ENCODE measurements at places on chromosomes 7 and 10.
A peak's percentile ranks its signal among the peaks of the same experiment; 100 is the strongest.

DNA sequence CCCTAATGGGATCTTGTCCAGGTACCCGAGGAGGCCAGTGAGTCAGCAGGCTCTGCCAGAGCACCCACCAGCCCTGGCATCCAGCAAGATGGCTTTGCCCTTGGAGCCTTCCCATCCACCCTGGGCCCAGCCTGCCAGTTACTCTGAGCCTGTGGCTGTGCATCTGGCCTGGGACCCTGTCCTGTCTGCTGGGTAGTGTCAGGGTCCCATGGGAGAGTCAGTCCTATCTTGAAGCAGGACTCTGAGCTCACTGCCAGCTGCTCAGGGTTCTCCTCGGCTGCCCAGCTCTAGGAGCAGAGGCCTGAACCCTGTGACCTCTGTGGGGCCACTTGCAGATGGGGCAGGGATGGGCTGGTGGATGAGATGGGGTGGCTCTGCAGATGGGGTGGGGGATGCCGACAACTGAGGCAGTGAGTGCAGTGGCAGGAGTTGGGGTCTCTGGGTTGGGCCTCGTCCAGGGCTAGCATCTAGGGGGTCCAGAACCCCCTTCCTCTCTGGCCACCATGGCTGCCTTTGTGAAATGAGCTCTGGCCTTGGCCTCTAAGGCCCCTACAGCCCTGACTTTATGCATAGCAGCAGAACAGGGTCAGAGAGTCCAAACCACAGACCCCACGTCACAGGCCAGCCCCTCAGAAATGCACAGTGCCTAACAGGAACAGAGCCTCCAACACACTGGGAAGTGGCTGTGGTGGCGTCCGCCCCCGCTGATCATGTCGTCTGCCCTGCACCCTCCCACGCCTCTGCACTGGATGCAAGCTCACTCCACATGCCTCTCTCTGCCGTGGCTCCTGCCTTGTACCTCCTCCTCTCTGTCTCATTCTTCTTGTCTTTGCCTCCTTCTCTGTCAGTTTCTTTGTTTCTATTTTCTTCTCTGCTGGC, 88.1 kb upstream of the RET start:
- DNase-seq: no peak

GRCh38 chr10:113038183-113038582, 88.1 kb downstream of the TCF7L2 start:
- DNase-seq: no peak

DNA sequence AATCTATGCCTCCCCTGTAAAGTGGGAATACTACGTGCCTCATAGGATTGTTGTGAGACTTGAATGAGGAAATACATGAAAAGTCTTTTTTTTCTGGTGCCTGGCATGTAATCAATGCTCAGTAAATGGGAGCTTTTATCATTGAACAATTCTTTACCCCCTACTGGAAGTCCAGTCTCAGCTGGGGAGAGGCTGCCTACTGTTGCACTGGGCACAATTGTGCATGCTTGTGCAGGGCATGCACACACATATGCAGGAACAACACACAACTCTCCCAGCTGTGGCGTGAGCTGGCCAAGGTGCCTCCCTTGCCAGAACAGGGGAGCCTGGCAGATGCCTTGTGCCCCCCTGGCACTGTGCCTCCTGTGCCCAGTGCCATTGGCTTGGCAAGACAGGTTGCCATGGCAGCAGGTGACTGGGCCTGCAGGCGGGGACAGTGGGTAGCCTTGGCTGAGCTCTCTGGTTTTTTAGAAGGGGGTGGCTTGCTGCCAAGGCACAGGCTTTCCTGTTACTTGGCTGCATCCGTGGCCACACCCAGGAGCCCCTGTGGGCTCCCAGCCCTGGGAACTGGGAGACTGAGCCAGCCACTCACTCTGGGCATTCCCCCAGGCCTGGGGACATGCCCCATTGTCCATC, 16.1 kb upstream of the PALD1 start:
- no peak for DNase-seq

- no peak for DNase-seq
These were observed 779 bp upstream of the KIF5B start for GRCh38 chr10:32057036-32057372.

DNA sequence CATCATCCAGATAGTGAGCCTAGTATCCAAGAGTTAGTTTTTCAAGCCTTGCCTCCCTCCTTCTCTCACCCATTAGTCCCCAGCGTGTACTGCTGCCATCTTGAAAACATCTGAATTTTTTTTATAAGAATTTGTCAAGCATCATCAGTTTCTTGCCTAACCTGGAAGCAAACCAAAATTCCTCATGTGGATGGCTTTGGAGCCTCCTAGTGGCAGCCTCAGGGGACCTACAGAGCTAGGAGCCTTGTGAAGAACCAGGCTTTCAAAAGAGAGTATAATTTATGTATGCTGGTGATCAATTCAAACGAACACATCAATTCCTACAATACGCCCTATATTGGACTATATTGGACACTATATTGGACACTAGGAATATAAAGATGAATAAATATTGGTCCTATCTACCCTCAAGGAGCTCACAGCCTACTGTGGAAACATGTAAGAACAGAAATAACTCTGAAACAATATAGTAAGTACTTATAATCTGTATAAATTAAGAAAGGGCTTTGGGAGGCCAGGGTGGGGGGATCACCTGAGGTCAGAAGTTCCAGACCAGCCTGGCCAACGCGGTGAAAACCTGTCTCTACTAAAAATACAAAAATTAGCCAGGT, 63.4 kb downstream of the HPSE2 start:
- DNase-seq: peak; percentile 52

DNA sequence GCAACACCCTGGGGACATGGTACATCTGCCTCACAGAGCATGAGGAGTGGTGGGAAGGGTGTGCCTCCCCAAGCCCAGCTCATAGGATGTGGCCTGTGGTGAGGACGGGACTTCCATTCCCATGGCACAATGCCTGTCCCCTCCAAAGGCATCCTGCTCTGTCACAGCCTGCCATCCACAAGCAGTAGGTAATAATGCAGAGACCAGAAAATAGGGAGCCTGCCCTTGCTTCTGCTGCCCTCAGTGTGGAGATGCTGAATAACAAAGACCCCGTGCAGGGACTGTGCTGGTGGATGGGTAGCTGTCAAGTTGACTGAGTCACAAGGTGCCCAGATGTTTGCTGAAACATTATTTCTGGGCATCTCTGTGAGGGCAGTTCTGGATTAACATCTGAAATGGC, 199.9 kb upstream of the GRB10 start:
- no peak for DNase-seq

- no peak for DNase-seq
These were observed 29.9 kb downstream of the ZNF783 start for GRCh38 chr7:149291781-149292461.

DNA sequence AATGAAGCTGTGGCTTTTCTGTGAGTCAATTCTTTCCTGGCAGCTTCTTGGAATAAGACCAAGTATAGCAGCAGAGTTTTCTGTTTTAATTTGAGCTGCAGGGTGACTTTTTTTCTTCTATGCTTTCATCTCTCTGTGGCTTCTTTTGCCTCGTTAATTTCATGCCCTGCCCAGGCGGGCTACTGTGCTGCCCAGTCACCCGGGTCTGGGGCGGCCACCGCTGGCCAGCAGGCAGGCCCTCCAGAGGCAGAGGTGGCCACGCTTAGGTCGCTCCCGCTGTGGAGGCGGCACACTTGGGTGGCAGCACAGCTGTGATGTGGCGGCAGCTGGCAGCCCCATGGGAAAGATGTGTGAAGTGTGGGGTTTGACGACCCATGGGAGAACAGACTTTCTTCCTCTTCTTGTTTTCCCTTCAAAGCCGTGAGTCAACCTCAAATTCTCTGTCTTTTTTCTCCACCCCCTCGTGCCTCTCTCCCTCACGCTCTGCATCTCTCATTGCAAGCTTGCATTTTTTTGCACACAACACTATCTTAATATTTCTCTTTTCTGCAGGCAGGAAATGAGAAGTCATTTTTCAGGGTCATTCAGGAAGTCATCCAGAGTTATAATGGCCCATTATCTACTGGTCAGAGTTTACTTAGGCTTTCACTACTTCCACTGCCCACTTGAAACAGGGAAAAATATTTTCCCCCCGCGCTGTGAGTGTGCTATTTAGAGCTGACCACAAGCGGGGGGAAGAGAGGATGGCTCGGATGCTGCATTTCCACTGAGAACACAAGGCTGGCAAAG, 67.8 kb downstream of the EGFR start:
- DNase-seq: peak; percentile 80

DNA sequence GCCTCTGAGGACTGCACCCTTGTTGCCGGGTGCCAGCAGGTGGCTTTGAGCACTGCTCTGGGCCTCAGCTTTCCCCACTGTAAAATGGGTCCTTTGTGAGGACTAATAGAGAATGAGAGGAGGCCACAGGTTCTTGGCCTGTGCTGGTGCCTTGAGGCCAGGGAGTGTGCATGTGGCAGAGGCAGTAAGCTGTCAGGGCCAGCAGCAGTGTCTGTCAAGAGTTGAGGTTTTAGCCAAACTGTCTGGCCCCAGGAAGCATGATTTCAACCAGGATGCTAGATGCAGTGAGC, 13.5 kb downstream of the NACAD start:
- no peak for DNase-seq

DNA sequence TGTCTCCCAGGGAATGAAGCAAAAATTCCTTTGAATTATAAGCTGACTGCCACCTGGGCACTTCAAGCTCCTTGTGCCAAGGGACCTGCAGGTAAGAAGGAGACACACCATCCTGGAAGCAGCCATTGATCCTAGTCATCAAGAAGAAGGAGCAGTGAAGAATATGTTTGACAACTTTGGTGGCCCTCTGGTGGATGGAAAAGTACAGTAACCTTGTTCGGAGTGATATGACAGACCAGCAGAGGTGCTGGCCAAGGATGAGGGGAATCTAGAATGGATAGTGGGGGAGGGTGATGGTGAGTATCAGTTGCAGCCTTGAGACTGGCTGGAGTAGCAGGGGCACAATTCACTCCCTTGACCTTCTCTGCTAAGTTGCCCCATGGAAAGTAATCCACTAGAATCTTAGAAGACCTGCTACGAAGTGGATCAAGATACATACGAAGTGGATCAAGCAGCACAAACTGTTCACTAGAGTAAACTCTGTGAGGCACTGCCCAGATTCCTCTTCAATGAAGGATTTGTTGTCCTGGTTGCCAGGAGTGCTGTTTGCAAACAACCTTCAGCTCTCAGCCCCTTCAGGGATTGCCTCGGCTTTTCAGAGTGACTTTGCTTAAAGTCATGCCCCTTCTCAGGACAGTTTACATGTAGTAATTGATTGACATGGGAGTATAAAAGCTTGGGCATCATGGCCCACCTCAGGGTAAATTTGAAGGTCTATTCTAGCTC, 44.8 kb upstream of the ORC5 start:
- no peak for DNase-seq

GRCh38 chr7:125563964-125564529, 634.4 kb upstream of the POT1 start:
- no peak for DNase-seq

GRCh38 chr7:92606985-92607384, 16.8 kb upstream of the FAM133B start:
- no peak for DNase-seq

DNA sequence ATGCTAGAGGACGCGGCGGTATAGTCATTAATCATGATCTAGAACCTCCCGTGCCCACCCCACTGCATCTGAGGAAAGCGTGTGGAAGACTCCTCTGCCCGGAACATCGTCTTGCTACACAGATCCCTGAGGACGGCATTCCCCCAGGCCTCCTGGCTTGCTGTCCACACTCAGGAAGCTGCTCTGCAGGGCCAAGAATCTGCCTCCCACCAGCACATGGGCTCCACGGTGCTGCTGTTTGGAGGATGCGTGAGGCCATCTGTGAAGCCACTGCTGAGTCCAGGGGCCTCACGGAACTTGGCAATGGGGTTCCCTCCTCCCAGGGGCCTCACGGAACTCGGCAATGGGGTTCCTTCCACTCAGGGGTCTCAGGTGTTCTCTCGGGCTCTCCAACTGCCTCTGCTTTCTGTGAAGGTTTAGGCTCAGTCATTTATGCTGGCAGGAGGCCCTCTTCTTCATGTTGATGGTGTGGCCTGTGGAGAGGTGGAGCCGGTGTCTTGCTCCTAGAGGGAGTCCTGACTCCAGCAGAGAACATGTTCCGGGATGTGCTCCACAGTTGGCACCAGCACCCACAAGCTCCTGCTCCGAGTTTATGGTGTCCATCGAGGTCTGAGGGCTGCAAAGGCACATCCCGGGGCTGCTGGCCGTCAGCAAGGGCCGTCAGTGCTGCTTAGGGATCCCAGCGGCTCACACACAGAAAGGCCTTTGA, 273.3 kb downstream of the DNAJB6 start:
- DNase-seq: no peak

DNA sequence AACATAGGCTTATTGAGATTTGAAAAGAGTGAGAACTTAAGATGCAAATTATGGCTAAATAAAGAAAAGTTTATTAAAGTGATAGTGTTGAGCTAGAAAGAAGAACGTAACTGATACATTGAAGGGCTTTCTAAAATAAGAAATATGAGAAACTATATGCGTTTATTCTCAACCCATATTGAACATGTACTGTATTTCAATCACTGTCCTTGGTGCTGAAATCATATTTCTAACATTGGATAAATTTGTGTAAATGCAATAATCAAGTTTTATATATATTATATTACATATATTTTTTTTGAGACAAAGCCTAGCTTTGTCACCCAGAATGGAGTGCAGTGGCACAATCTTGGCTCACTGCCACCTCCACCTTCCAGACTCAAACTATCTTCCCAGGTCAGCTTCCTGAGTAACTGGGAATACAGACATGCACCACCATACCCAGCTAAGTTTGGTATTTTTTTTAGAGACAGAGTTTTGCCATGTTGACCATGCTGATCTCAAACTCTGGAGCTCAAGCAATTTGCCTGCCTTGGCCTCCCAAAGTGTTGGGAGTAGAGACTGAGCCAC, 1065.8 kb downstream of the REEP3 start:
- no peak for DNase-seq

DNA sequence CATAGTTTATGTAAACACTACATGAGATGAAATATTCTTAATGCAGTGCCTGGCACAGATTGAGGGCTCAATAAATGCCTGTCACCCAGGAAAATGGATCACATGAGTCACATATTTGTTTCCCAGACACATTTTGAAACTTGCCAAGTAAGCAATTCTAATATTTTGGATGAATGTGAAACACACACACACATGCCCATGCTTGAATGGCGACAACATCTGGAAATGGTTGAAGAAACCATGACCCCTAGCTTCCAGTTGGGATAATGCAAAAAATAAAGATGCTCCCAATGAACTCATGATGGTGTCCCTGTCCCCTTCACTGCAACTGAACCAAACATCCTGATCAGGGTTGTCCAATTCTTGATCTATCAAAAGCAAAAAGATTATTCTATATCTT, 797.3 kb downstream of the XPNPEP1 start:
- no peak for DNase-seq

DNA sequence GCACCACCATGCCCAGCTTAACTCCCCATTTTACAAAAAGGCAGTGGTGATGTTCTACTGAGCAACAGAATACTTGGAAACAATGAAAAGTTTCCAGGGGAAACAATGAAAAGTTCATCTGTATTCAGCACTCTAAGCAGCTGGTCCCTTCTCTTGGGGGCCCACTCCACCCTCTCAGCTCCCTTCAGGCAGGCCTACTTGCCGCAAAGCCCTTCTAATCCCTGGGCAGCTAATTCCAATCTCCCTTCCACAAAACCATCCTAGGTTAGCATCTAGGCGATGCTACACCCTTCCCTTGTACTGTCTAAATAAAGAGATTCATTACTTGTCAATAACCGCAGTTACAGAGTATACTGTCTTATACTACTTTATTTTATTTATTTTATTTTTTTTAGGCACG, 79.1 kb downstream of the SPDYE5 start:
- no peak for DNase-seq

Measured in AG08396 (cell line).